ENCODE measurements at places on chromosomes 13 and 19.

- DNase-seq, result no peak
Measured at GRCh38 chr19:51131780-51132680, 7.3 kb downstream of the SIGLEC9 start.

GRCh38 chr13:33318744-33319143 lies 33.2 kb upstream of the STARD13 start:
- no peak for DNase-seq

GRCh38 chr13:108083056-108083455 lies 132.3 kb downstream of the LIG4 start:
- DNase-seq, result no peak

GRCh38 chr13:29323954-29324353 lies 271.5 kb downstream of the SLC7A1 start:
- DNase-seq, result no peak

- DNase-seq, result no peak
Measured at GRCh38 chr13:23797276-23797903, 91.8 kb downstream of the MIPEP start.

DNA sequence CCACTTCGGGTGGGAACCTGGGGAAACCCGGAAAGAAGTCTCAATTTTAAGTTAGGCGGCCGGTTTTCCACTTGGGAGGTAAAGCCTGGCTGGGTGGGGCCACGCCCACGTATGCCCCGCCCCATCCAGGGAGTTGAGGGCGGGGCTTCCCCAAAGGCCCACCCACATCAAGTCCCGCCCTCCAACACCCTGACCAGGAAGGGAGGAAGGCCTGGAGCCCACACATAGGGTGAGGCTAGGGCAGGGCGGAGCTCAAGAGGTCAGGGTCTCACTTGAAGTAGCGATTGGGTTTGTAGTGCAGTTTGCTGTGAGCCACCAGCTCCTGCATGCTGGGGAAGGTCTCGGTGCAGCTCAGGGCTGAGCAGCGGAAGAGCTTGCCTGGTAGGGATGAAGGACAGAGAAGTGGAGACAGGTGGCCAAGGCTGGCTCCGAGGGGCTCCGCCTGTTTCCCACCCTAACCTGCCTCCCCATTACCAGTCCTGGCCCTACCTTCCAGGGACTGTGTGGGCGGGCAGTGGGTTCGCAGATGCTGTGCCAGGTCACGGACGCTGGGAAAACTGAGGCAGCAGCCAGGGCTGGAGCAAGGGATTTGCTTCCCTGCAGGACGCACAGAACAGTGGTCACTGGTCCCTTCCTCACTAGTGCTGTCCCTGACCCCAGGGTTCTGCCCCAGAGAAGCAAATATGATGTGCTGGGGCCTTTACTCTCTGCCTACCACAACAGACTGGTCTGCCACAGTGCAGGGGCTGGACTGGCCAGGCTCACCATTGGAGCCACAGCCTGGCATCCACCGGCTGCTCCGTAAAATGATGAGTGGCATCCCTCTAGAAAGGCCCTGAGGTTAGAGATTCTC lies 1.6 kb downstream of the ZNF414 start:
- no peak for DNase-seq

GRCh38 chr13:55013051-55013450 lies 1984.4 kb downstream of the OLFM4 start:
- no peak for DNase-seq

DNA sequence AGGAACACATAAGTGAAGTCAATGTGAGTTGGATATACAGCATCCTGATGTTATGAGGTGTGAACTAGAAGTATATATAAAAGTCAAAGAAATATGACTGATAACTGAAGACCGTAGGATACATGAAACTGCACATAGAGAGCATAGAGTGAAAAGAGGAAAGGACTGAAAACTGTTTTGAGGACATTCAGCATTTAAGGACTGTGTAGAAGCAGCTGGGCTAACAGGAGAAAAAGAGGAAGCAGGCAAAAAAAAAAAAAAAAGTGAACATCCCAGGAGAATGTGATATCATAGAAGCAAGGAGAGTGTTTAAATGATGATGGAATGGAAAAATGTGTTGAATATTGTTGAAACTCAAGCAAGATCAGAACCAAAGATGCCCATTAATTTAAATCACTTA lies 363.5 kb downstream of the PCDH20 start:
- no peak for DNase-seq

DNA sequence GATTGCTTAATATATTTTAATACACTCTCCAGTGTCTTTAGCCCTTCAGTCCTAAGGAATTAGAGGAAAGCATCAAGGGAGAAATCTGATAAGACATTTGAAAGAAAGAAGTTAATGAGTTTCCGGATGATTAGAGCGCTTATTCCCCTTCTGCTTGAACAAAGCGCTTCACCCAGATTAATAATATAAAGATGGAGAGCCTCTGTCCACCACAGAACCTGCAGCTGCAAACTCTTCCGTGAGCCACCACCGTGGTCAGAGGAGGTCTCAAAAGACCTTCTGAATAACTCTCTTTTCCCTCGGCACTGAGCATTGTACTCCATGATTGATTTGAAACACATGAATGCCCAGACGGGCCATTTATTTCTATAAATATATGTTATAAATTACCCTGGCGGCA lies 14.2 kb upstream of the TUBGCP3 start:
- DNase-seq, result no peak

DNA sequence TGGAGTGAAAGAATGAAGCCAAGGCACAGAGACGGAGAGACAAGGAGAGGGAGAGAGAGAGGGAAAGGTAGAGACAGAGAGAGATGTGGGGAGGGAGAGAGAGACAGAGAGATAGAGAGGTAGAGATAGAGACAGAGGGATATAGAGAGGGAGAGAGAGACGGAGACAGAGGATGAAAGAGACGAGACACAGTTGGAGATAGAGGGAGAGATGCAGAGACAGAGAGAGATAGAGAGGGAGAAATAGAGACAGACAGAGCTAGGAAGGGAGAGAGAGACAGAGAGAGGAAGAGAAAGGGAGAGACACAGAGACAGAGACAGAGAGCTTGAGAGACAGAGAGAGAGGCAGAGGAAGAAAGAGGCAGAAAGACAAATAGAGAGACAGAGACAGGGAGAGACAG lies 4.5 kb upstream of the CSNK1G2 start:
- no peak for DNase-seq

- DNase-seq, result no peak
Measured at GRCh38 chr13:102441085-102441484, 39.2 kb upstream of the FGF14 start.

DNA sequence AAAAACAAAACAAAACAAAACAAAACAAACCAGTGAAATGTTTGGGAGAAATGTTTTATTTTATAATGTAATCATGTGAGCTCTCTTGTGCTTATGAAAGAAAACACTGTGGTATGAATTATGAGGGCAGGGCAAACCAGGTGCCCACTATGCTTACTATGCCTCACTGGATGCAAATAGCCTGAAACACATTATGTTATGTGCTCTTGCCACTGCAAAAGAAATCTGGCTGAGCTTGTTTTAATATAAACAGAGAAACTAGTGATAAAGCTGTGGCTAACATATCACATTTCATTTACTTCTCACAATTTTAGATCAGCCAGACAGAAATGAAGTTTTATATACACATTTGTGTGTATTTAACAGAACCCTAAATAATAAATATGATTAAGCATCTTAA lies 8.7 kb upstream of the NBEA start:
- no peak for DNase-seq

DNA sequence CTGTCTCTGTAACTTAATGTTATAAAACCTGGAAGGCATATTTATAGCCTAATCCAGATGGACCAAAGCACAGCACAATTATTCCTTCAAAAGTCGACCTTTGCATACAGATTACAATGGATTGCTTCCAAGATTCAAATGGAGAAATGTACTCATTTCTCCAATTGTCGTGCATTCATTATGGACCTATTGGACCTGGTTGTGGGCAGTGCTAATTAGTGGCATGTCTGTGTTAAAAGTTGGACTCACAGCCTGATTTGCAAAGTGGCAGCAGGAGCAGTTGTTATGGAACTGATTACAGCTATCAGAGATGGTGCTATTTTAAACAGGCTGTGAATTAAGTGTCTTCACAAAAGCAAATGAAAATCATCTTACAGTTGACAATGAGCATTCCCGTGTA lies 1529.3 kb upstream of the SLC10A2 start:
- DNase-seq, result no peak

DNA sequence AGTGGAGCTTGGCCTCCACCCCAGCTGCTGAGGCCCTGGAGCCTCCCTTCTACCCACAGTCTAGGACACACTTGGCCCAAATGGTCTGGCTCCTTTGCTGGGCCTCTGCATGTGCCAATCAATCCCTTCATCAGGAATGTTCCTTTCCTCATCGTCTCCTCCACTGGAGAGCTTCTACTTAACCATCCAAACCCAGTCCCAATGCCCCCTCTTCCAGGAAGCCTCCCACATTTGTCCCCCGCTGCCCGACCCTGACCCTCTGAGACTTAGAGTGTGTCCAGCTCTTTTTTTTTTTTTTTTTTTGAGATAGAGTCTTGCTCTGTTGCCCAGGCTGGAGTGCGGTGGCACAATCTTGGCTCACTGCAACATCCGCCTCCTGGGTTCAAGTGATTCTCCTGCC lies 2.5 kb downstream of the DUS3L start:
- no peak for DNase-seq
